ENCODE measurements at places on chromosomes 7 and 10. TPM values are rescaled to one million over a fixed set of nuclear protein-coding genes. Genes with fewer than 3 reads are reported as not detected.

- no peak for DNase-seq
Observed at GRCh38 chr10:99880080-99880835, 97.8 kb downstream of the ABCC2 start.

DNA sequence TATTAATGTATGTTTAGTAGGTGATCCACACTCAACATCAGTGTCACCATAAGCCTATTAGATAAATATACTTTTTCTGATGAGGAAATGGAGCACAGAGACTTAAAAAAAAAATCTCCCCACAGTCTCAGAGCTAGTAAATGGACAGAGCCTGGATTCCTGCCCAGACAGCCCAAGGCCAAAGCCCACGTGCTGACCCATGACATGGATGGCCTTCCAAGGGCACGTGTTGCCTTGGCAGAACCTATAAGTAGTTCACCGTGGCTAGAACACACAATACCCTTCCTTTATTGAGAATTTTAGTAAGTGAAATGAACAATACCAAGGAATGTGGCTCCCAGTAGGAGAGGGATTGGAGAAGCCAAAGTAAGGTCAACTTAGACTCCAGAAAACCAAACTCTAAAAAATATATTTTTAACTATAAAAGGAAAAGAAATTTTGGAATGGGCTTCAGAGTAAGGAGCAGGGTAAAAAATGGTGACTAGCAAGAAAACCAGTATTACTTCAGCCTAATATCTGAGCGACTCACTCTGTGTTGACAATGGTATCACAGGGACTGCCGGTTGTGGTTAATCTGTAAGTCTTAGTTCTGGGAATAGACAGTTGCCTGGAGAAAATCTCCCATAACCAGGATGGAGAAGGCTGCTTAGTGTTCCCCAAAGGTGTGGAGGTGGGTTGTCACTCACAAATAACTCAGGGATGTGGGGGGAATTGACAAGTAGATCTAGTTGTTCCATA is 223.0 kb downstream of the SORCS1 start:
- no peak for DNase-seq

- DNase-seq: no peak
Observed at GRCh38 chr7:1227814-1228544, 4.7 kb upstream of the UNCX start.

DNA sequence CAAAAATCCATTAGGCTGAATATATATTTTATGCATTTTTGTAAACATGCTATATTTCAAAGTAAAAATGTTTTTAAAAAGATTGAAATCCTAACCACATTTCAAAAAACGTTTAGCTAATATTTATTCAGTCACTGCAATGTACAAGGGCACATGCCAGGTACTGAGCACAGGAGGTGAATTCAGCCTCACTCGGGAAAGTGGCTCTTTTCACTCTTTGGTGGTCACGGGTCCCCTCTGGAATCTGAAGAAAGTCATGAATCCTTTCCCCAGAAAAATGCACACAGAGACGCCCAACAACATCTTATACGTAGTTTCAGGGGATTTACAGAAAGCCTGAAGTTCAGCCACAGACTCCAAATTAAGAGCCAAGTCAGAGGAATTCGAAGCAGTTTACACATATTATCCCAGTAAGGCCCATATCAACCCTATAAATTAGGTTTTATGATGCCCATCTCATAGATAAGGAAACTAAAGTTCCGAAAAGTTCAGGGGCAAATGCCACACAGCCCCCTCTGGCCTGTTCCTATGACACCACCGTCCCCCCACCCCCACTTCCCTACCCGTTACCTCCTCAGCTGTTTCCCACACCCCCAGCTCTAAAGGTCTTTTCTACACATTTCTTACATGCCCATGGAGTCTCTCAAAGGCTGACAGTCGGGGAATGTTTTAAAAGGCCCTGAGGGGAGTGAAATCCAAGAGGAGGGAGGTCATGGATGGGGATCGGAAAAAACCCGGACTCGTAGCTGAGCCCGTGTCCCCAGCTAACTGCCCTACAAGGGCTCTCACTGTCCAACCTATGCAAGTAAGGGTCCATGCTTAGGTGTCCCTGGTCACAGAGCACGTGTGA is 9.6 kb upstream of the SVOPL start:
- DNase-seq: no peak

DNA sequence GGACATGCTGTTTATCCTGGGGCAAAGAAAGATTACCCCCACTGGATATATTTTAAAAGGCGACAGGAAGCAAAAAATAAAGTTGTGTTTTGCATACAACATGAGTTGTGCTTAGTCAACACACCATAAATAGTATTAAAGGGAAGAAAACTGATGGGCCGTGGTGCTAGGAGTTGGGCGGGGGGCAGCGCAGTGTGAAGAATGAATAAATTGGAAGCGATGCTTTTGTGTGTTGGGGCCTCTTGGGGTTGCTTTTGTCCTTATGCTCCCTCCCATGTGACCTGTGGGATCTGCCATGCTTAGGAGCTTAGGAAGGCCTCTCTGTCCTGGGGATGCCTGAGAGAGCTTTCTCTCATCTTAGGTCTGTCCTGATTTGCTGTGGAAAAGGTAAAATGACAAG is 35.0 kb upstream of the AGR3 start:
- DNase-seq: no peak

GRCh38 chr7:133696056-133696455 is 431.1 kb upstream of the LRGUK start:
- DNase-seq: peak; percentile 17

- no peak for DNase-seq
Observed at GRCh38 chr10:132453470-132453861, 56.5 kb downstream of the PWWP2B start.

- DNase-seq: no peak
Observed at GRCh38 chr7:75689246-75690099, 49.3 kb downstream of the HIP1 start.

- DNase-seq: no peak
Observed at GRCh38 chr10:80283536-80284199, 5.8 kb downstream of the MAT1A start.

DNA sequence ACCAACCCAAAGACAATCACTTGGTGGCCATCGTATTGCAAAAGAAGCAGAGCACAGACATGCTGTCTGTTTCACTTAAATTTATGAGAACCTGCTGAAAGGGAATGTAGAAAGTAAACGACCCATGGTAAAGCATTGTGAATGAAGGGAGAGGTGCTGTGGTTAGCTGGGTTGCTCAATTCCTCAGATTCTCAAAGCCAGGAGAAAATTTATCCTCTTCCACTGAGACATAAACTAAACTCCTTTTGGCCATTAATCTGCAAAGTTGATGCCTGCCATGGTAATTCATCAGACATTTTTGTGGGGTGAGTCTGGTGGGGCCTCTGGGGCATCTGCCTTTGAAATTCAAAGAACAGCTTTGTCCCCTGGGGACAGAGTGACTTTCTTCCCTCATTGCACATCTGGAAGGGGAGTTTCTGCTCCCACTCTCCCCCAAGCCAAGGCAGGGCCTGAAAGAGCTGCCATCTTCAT is 951.0 kb downstream of the LRMDA start:
- DNase-seq: peak; percentile 96

DNA sequence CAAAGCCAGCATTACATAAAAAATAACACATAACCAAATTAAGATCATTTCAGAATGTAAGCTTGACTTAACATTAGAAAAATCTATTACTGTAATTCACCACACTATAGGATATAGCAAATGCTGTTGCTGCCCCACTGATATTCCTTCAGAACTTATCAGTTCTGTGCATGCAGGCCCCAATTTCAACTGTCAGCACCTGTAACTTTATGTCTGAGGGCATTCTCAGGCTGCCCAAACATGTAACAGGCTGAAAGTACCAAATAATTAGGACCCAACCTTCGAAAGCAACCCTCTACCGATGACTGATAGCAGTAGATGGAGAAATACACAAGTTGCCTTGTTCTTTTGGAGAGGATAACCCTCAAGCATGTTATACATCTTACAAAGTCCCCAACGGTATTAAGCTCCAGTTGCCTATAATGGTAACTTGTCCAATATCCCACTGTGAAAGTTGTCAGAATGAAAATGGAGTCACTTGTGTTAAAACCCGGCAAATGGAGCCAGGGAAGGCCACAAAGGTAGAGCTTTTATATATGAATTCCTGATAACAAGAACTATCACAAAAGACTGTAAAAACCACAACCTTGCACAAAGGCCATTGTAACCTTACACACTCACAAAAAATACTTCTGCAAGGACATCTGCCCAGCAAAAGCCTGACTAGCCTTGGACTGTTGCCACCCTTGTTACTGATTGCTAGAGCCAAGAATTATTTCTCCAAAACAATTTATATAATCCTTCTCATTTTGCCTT is 66.9 kb upstream of the ZNF746 start:
- DNase-seq: no peak

DNA sequence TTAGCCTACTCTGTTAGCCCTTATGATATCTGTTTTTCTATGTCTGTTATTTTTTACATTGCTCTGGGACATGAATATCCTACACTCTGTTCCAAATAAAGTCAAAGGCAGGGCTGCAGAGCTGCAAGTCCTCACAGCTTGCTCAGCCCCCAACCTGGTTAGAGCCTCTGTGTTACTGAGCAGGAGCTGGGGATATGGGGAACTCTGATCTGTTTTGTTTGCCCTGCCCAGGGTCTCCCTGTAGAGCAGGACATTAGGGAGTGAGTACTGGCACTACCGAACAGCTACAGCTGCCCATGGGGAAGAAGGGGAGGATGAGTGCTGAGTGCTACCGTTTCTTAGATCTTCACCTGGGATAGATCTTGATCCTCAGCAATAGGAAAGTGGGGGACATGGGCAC is 32.8 kb upstream of the FGL2 start:
- no peak for DNase-seq

GRCh38 chr7:133863362-133864061 is 263.6 kb upstream of the LRGUK start:
- DNase-seq: no peak

DNA sequence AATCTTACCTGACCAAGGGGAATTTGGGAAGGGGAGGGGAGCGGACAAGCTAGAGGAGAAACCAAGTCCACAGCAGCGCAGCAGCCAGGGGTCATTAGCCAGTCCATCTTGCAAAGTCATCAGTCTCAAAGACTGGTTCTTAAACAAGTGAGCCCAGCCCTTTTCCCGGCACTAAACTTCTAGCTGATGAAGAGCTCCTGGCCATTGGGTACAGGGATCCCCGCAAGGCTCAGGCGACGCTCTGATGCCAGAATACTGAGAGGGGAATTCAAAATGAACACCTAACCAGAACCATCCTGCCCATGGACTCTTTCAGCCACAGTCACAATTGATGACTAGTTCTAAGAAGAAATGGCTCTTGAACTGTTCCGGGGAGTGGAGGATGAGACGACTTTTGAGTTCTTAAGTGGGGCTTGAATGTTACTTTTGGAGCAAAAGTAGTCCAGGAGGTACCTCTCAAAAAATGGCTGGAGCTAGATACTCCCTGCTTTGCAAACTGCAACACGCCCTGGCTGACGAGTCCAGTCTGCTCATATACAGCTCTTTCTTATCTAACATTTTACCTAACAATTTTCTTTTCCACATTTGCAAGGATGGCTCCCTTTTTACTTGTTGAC is 2.5 kb upstream of the TWIST1 start:
- no peak for DNase-seq

GRCh38 chr7:8212638-8213037 is 49.3 kb downstream of the ICA1 start:
- DNase-seq: no peak

GRCh38 chr7:45460379-45460778 is 113.8 kb upstream of the ADCY1 start:
- DNase-seq: peak; percentile 8

The SEPTIN7 gene
- total RNA-seq: 361 TPM

The CHST15 gene
- total RNA-seq: 15.6 TPM

The DNAJC1 gene
- total RNA-seq: 26.5 TPM

The CRHR2 gene
- not detected for total RNA-seq

The ANKRD7 gene
- total RNA-seq: 2.2 TPM

Measured in M059J (cell line).